ENCODE measurements at places on chromosomes 4 and X.

DNA sequence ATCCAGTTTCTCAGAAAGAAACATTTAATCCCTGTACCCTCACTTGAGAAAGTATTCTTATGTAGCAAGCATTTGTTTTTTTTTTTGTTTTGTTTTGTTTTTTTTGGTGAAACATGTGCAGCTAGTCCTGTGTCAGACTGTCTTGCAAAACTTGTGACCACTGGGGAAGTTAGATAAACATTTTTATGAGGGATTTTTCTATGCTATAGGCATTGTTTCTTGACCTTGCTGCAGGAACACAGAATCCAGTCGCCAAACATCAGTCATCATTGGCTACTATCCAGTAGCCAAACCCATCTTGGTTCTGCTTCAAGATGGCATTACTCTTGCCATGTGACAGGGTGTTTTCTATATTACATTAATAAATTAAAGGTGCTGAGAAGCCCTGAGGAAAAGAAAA lies 7.7 kb upstream of the MAPK10 start:
- DNase-seq, result no peak

DNA sequence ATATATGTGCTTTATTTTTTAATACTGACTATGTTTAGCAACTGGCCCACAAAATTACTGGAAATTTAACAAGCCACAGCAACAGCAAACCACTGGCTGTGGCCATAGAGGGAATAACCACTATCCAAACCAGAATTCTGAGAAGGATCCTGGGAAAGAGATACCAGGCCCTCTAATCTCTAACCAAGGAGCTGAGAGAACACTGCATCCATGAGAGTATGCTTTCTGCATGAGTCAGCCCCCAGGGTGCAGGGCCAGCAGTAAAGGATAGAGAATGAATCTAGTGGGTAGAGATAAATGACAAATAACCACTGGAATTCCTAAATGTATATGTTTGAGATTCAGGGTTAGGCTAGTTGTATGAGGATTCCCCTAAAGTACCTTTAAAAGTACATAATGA lies 221.8 kb downstream of the KIT start:
- no peak for DNase-seq

DNA sequence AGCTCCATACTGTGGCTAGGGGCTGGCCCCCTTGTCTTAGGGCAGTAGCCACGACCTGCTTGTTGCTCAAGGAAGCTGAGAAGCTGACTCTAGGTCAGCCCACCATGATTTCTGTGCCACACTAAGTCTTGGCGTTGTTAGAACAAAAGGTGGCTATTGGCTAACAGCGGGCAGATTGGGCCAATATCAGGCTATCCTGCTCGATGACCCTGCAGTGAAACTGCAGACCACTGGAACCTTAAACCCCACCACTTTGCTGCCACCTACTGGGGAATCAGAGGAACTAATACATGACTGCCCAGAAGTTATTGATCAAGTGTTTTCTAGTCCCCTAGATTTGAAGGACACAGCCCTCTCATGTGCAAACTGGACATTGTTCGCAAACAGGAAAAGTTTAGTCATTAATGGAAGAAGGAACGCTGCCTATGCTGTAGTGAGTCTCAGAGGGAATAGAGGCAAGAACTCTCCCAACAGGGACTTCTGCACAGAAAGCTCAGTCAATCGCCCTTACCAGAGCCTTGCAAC lies 17.0 kb upstream of the PAPSS1 start:
- DNase-seq, result no peak

DNA sequence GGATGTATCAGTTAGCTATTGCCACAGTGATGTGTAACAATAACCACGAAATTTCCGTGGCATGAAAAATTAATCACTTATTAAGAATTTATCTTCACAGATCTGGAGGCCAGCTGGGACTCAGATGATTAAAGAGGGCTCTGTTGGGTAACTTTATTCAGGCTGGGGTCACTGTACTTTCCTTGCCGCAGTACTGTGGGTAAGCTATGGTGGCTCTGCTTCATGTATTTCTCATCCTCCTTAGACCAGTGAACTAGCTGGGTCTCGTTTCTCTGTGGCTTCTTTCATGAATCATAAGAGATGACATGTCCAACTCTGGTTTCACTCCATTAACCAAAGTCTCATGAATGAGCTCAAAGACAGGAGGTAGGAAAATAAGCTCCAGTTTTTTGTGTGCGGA lies 13.5 kb downstream of the TEX13B start:
- no peak for DNase-seq

DNA sequence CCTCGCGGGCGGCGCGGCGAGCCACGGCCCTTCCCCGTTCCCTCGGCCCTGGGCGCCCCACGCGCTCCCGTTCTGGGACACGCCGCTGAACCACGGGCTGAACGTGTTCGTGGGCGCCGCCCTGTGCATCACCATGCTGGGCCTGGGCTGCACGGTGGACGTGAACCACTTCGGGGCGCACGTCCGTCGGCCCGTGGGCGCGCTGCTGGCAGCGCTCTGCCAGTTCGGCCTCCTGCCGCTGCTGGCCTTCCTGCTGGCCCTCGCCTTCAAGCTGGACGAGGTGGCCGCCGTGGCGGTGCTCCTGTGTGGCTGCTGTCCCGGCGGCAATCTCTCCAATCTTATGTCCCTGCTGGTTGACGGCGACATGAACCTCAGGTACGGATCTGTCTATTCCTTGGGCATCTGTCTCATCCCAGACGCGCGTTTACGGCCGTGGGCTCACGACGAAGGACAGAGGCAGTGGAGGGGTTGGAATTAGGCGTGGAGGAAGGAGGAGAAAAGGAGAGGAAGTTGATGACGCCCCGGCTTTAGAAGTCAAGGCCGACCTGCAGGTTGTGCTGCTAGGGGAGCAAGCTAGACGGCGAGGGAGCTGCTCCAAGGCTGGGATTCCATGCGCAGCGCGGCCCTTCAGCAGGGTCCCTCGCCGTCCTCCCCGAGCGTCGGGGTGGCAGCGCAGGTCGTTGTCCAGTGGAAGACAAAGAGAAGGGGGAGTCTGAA lies 792 bp downstream of the SLC10A4 start:
- no peak for DNase-seq

- DNase-seq, result no peak
These were observed 8.6 kb downstream of the NOP14 start for GRCh38 chr4:2954358-2955185.
